ENCODE measurements at places on chromosomes 11 and 22. TPM values are rescaled to one million over a fixed set of nuclear protein-coding genes. Genes with fewer than 3 reads are reported as not detected.

Gene UBQLNL
- 0.61 TPM for polyA plus RNA-seq

Gene OR10AG1
- polyA plus RNA-seq, result not detected

Gene OR52A1
- polyA plus RNA-seq, result not detected

Gene TUG1
- 223 TPM for polyA plus RNA-seq

Gene SAA4
- not detected for polyA plus RNA-seq

Gene MYOD1
- polyA plus RNA-seq, result not detected

Gene PKP3
- polyA plus RNA-seq, result 8.4 TPM

Gene ZDHHC24
- polyA plus RNA-seq, result 13.3 TPM

Gene KRTAP5-10
- polyA plus RNA-seq, result 0.23 TPM

Gene MPPED2
- polyA plus RNA-seq, result 16.2 TPM

Gene KCNQ1OT1
- polyA plus RNA-seq, result 2.4 TPM

Gene MS4A15
- not detected for polyA plus RNA-seq

Gene OR5B21
- not detected for polyA plus RNA-seq

Gene MMP11
- 15.4 TPM for polyA plus RNA-seq

Gene OOSP2
- not detected for polyA plus RNA-seq

Gene SLC22A8
- polyA plus RNA-seq, result 57.9 TPM

Gene PDE3B
- polyA plus RNA-seq, result 6.8 TPM

DNA sequence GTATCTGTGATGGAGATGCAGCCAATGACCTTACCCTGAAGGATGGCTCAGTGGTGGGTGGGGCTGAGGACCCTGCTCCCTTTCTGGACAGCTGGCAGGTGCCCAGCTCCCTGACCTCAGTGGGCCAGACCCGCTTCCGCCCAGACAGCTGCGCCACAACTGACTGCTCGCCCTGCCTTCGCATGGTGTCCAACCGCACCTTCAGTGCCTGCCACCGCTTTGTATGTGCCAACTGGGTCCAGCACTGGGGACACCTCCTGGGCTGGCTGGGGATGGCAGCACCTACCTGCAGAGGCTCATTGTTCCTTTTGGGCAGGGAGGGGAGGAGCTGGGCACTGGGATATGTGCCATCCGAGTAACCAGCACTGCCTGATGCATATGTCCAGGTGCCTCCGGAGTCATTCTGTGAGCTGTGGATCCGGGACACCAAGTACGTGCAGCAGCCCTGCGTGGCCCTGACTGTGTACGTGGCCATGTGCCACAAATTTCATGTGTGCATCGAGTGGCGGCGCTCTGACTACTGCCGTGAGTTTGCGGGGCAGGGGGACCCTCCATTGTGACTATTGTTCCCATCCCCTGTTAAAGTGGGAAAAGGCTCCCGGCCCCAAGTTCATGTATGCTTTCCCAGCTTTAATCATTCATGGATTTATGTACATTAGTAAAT lies 84.8 kb downstream of the OTOG start:
- DNase-seq, result no peak

- no peak for DNase-seq
Observed at GRCh38 chr11:67082071-67082791, 25.6 kb downstream of the RHOD start.

DNA sequence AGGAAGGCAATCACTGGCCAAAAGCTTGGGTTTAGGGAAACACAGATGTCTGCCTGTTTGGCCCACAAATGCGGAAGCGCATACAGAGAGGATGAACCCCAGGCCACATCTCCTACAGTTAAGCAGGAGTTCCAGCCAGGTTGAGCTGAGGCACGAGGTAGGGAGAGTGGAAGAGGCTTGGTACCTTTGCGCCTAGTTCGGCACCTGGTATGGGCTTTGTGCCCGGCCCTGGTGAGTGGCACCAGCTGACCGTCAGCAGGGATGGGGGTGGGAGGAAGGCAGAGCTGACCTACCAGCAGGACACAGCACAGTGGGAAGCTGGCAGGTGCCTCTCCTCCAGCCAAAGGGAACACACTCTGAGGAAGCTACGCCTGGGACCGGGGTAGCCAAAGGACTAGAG lies 57.6 kb downstream of the KCNC1 start:
- DNase-seq, result no peak

- DNase-seq, result no peak
Observed at GRCh38 chr22:19406281-19406811, 25.2 kb downstream of the HIRA start.

- no peak for DNase-seq
Observed at GRCh38 chr11:10743354-10744000, 7.6 kb upstream of the CTR9 start.

GRCh38 chr11:75717608-75718418 lies at the start of gene MOGAT2:
TSS of gene MOGAT2 (plus strand) at chr11:75717838. CDS start at chr11:75717889, 51 bp downstream.
- no peak for DNase-seq

GRCh38 chr11:111637885-111638284 lies 35.6 kb downstream of the SIK2 start:
- DNase-seq, result no peak

DNA sequence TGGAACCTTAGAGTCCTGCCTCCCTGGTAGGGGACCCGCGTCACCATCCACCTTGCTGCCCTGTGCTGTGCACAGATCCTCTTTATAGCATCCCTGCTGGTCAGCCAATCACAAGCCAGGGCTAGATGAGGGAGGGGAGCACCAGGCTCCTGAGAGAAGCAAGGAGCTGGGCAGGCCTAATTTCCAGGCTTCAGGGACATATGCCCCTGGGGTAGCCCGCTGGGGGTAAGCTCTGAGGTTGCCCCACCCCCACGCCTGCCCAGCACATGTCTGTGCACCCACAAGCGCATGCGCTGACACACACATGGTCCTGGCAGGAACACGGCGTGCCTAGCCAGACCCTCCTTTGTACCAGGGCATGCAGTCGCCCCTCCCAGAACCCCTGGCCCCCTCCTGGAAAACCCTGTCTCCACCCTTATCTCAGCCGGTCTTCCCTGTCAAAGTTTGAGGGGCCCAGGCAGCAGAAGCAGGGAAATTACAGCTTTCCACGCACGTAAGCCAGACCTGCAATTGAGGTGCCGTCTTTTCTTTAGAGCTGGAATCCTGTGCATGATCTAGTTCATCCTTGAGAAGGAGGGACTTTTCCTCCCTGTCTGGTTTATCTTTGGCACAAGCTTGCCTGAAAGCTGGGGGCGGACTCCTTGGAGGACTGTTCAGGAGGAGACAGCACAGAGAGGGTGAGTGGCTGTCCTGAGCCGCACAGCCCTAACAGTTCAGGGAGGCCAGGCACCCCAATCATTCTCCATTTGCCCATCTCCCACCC lies 2.1 kb downstream of the SSTR3 start:
- DNase-seq, result no peak

DNA sequence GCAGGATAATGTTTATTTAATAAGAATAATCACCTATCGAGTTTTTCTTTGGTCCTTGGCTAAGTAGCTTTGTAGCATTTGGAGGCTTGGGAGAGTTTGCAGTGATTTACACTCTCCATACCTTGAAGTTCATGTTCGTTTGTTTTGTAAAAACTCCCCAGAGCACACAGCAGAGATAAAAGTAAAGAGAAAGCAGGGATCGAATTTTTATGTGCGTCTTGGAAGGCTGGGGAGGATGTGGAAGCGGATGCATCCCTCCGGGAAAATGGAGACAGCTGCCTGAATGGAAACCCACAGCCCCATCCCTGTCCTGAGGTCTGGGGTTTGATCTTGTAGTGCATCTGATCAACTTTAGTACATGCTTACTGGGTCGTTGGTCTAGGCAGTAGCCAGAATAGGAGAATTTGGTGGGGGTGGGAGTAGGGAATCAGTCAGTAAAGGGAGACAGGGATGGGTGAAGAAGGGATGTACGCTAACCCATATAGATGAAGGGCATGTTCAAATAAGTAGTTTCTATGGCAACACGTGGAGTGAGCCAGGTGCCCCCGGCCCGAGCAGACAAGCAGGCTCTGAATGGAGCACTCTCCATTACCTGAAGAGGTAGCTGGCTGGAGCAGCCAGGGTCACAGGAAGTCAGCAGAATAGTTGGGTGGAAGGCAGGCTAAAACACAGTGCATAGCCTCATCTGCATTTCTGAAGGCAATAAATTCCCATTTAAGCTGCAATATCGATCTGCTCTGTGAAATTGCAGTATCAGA lies 147.8 kb downstream of the COMMD9 start:
- no peak for DNase-seq

DNA sequence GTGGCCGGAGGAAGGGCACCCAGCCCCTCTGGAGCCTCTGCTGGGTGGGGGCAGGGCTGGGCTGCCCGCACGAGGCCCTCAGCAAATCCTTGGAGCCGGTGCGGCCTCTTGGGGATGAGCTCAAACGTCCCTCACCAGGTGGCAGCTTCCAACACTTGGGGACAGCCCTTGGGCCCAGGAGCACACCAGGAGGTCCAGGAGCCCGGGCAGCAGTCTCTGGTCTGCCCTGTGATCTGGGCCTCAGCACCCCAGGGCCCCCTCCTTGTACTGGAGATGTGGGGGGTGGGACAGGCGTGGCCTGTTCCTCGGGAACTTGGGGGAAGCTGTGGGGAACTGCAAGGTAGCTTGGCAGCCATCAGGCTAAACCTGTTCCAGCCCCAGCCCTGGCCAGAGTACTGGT lies 40.0 kb downstream of the MOB2 start:
- DNase-seq, result no peak

DNA sequence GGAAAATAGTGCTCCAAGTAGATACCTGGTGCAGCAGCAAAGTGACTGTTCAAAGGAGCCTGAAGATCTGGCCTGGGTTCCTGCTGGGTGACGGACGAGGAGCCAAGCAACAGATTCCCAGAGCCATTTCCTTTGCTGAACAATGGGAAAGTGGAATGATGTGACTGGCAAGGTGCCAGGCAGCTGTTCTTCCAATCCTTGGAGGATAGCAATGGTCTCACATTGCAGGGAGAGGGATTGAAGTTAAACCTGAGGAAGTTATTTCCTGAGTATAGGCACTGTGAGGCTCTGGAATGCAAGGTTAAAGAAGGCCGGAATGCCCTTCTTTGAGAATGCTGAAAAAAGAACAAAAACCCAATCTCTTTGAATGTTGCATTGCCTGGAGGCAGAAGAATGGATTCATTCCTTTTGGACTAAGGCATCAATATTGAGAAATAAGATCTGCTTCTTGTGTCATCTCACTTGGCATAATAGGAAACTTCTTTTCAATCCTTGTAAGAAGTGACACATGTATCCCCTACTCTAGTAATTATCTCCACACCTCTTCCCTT lies 223.8 kb downstream of the BLID start:
- DNase-seq, result no peak

DNA sequence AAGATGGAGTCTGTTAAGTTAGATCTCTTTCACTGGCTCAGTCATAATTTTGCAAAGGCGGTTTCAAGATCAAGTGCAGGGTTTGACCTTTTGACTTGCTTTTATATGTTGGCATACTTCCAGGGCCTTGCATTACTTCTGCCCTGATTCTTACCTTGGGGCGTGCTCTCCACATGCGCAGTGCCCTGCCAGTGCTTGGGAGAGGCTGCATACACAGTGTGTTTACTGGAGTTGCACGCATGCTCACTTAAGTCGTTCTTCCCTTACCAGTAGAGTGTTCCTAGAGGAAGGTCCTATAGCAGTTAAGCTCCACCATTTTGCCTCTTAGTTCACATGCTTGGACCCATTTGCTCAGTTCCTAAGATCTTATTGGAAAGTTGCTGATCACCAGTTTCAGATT lies 21.0 kb upstream of the TMEM123 start:
- DNase-seq, result no peak

DNA sequence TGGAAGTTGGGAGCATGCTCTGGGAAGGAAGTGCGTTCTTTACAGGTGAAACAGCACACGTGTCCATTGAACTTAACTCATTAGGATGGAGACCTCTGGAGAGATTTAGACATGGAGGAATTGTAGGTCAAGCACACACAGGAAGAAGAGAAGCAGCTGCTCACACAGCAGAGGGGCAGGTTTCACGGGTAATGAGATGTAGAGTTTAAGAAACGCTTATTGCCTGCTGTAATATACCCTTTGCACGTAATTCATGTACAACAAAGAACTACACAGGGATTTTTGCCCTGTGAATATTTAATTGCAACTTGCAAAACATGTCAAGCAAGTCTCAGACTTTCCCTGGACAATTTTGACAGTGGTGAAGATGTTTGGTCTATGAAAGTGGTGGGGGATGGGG lies 508.0 kb downstream of the OPCML start:
- DNase-seq, result no peak

GRCh38 chr11:47587723-47588326 lies 1.3 kb downstream of the FAM180B start:
- no peak for DNase-seq

GRCh38 chr11:71272161-71272560 lies 19.8 kb upstream of the SHANK2 start:
- no peak for DNase-seq

- DNase-seq, result no peak
Observed at GRCh38 chr22:42817556-42817955, 39.5 kb downstream of the ARFGAP3 start.

- DNase-seq, result no peak
Observed at GRCh38 chr11:68455485-68455884, 5.1 kb upstream of the PPP6R3 start.

- DNase-seq, result no peak
Observed at GRCh38 chr11:122354025-122354697, 238.1 kb upstream of the BLID start.

DNA sequence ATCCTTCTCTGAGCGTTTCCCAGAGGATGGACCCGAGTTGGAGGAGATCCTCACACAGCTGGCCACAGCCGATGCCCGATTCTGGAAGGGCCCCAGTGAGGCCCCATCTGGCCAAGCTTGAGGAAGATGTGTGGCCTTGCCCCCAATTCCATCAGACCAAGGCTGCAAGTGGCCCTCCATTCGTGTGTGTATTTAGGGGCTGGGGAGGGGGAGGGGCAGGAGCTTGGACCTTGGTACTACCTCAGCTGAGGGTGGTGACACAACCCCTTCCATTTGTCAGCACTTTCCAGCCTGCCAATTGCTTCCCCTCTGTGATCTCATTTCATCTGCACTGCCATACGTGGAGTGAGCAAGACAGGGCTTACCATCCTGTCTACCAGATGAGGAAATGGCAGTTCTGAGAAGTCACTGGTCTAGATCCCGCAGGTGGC lies 1.3 kb upstream of the BBS1 start:
- DNase-seq, result no peak

DNA sequence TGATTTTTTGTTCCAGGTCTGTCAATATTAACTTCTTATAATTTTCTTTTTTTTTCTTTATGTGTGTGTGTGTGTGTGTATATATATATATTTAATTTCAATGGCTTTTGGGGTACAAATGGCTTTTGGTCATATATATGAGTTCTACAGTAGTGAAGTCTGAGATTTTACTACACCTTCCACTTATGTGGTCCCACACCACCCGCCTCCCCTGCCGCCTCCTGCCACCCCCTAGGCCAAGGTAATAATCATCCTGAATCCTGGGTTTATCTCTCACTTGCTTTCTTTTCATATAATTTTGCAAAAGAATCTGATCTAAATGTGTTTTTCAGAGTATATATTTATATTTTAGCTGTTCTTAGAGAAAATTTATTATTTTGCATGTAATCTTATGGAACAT lies 11.1 kb downstream of the NEAT1 start:
- DNase-seq, result no peak

- no peak for DNase-seq
Observed at GRCh38 chr11:26287067-26287518, 44.8 kb upstream of the ANO3 start.

DNA sequence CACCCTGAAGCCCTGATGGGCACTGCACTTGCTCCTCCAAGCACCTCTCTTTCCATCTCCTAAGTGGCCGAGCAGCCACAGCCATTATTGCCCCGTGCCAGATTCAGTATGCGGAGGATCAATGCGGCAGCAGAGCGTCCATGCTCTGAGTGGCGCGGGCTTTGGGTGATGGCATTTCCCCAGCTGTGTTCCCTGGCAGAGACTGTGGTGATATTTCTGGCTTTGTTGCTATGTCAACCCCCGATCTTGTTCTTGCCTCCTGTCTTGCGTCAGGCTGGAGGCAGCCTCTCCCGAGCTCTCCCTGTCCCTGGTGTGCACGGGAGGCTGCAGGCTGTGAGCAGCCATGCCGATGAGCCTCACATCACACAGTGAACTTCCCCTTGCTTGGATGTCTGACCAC lies 1018.6 kb downstream of the TBC1D22A start:
- no peak for DNase-seq

Data from left renal cortex interstitium (tissue), 4 donors.